Stimulated activated CD4-positive, alpha-beta T cell treated with anti-CD3 and anti-CD28 coated beads, Interleukin-2, amount 100 ng/mL, for 4 hours (primary cell): ENCODE measurements at places on chromosomes 2 and 18.

- DNase-seq, result no peak
These were observed 326.4 kb downstream of the EIPR1 start for GRCh38 chr2:3051266-3051665.

- no peak for DNase-seq
These were observed 111.6 kb upstream of the ODC1 start for GRCh38 chr2:10559634-10560224.

DNA sequence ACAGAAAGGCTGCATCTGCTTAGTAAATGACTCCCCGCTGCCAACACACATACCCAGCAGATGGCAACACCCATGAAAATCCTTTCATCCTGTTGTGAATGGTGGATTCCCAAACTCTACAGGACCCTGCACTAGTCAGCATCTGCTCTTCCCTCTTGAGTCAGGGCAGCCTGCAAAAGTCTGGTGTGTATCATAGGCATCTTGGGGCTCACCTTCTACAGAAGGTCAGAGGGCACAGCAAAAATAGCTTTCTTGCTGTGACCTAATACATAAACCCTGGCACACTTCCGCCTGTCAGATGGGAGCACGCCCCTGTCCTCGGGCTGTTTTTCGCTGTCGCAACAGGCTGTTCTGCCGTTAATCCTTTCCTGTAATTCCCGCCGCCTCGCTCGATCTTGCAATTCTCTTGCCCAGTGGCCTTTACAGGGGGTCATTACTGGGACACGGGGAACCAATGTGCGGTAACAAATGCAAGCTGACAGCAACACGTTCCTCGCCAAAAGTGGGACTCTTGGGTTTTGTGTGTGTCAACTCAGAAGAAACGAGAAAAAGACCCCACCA lies 19.9 kb upstream of the SCYGR1 start:
- DNase-seq, result no peak

- DNase-seq, result no peak
These were observed 91.5 kb upstream of the LPIN2 start for GRCh38 chr18:3104190-3105054.
